ENCODE measurements at places on chromosomes 1 and 21. TPM values are rescaled to one million over a fixed set of nuclear protein-coding genes. Genes with fewer than 3 reads are reported as not detected.

Gene MATN1
- not detected for total RNA-seq

Gene NCF2
- 10.3 TPM for total RNA-seq

Gene RSPH1
- not detected for total RNA-seq

- DNase-seq: no peak
Measured at GRCh38 chr1:188194916-188195315, 1366.2 kb downstream of the PLA2G4A start.
